ENCODE measurements at places on chromosomes 6 and 20. TPM values are rescaled to one million over a fixed set of nuclear protein-coding genes. Genes with fewer than 3 reads are reported as not detected.

The HAO1 gene
- not detected for polyA plus RNA-seq

The SIRPB1 gene
- polyA plus RNA-seq = 0.29 TPM

The DPPA5 gene
- 0.22 TPM for polyA plus RNA-seq

The TEAD3 gene
- polyA plus RNA-seq = 39.7 TPM

The TCF19 gene
- polyA plus RNA-seq = 19.7 TPM

- DNase-seq = no peak
Measured at GRCh38 chr6:38723783-38724182, 8.7 kb downstream of the DNAH8 start.

- peak; percentile 56 for DNase-seq
Measured at GRCh38 chr6:22145823-22146677, 150.8 kb downstream of the PRL start.

GRCh38 chr20:38449046-38449445, 13.9 kb upstream of the SNHG17 start:
- DNase-seq = no peak

DNA sequence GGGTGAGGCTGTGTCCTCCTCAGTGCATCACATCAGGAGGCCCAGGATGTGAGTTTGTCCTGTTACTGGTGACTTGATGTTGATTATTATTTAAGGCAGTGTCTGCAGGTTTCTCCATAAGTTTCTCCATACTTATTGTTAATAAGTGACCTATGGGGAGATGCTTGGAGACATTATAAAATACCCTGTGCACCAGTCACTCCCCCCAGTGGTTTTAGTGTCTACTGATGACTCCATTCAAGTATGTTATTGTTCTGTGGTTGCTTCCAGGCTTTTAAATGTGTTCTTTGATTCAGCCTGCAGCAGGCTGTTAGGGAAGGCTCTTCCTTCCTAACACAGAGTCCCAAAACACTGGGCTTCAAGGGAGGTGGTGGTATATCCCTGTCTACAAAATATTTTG, 14.6 kb upstream of the CST3 start:
- no peak for DNase-seq

GRCh38 chr20:55649254-55649653, 356.1 kb downstream of the CBLN4 start:
- no peak for DNase-seq

GRCh38 chr6:94548201-94548600, 1029.1 kb upstream of the MANEA start:
- no peak for DNase-seq

- DNase-seq = no peak
Measured at GRCh38 chr6:89073014-89073620, 7.4 kb upstream of the PNRC1 start.

DNA sequence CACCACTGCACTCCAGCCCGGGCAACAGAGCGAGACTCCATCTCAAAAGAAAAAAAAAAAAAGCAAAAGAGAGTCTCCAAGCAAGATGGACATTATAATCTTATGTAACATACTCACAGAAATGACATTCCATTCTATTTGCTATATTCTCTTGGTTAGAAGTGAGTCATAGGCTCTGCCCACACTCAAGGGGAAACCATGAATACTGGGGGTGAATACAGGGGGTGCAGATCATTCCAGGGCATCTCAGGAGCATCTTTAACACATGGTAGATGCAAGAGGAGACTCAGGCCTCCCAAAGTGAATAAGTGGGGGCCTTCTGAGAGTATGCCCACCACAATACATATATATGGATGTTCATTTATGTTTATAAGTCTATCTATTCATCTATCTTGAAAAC, 18.3 kb upstream of the RANBP9 start:
- DNase-seq = no peak

- no peak for DNase-seq
Measured at GRCh38 chr6:85920782-85921181, 278.1 kb upstream of the SYNCRIP start.

GRCh38 chr6:70040766-70041165, 174.4 kb downstream of the COL19A1 start:
- no peak for DNase-seq

DNA sequence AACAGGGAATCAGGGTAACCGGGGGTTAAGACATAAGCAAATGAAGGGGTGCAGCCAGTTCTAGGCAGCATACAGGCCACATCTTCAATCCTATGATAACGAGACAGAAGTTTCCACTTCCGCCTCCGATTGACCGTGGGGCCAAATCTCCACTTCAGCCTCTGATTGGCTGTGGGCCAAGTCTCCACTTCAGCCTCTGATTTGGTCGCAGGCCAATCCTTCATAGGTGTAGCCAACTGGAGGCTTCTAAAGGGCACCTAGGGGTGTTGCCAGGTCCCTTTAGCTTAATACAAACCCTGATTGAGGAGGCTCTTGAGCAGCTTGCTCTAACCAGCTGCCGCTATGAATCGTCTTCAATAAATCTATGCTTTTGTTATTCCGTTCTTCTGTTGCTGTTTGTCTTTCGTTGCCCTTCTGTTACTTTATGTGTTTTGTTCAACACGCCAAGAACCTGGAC, 2.1 kb upstream of the ERGIC3 start:
- no peak for DNase-seq

GRCh38 chr6:156780102-156780641, 3.0 kb downstream of the ARID1B start:
- no peak for DNase-seq

DNA sequence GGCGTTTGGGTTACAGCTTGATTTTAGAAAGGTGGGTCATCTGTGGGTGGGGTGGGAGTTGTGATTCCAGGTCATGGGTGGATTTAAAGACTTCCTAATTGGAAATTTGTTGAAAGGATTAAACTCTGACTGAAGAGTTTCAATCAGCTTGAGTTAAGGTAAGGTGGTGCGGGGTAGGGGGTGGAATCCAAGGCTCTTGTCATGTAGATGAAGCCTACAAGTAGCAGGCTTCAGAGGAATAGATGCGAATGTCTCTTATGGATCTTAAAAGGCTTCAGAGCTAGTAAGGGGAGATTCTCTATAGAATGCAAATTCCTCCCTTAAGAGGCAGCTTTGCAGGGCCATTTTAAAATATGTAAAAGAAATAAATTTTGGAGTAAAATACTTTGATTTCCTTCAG, 645.3 kb downstream of the FRK start:
- no peak for DNase-seq

DNA sequence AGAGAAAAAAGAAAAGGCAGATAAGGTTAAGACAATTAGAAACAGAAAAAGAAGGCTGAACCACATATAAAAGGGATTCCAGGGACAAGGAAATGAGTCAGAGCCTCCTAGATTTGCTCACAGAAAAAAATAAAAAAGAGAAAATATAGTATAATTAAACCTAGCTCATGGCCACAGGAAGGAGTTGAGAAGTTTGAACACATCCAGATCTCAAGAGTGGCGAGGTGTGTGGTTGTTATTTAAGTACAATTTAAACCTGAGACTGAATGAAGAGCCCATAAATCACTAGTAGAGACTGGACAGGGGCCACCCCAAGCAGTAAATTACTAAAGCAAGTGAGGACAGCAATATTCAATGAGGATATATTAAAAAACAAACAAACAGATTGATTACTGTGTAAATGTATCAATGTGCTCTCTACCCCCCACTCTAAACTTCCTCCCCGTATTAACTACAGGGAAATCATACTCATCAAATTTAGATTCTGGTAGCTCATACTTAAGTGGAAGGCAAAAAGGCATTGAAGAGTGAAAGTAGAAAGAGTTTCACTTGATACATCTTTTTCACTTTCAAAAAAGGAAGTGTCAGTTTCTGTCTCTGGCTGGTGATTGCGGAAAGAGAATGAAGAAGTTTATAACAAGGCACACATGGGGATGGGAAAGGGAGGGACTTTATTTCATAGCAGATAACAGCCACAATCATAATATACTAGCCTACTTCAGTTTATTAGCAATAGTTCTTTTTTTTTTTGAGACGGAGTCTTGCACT, 49.3 kb upstream of the SCAF8 start:
- DNase-seq = peak; percentile 15
